ENCODE measurements at places on chromosomes 11 and 22. TPM values are rescaled to one million over a fixed set of nuclear protein-coding genes. Genes with fewer than 3 reads are reported as not detected.

UCP3 gene
- total RNA-seq, result under 0.01 TPM

TMEM86A gene
- total RNA-seq, result 0.36 TPM

UBQLNL gene
- total RNA-seq, result not detected

SERHL2 gene
- 3.9 TPM for total RNA-seq

KCNK4 gene
- not detected for total RNA-seq

NFAM1 gene
- not detected for total RNA-seq

CSNK2A3 gene
- total RNA-seq, result 3.9 TPM

TTC36 gene
- total RNA-seq, result not detected

OR5L1 gene
- not detected for total RNA-seq

NF2 gene
- 181 TPM for total RNA-seq

USP2 gene
- 0.18 TPM for total RNA-seq

OR8D2 gene
- total RNA-seq, result not detected

KCNJ4 gene
- not detected for total RNA-seq

APOA5 gene
- total RNA-seq, result not detected

NECTIN1 gene
- 1.7 TPM for total RNA-seq

LARGE1 gene
- 7.2 TPM for total RNA-seq

B3GAT1 gene
- total RNA-seq, result not detected
